Activated CD4-positive, alpha-beta T cell treated with anti-CD3 and anti-CD28 coated beads, Interleukin-2, amount 10 ng/mL, durations not matched to agents 7 days and 5 days (primary cell): ENCODE measurements at places on chromosomes 7 and 10. TPM values are rescaled to one million over a fixed set of nuclear protein-coding genes. Genes with fewer than 3 reads are reported as not detected.

The ASAH2 gene
- total RNA-seq = 2.4 TPM

- no peaks in the 10 kb centered on the region for H3K27me3 ChIP-seq
- H3K4me1 ChIP-seq = no peaks in the 10 kb centered on the region
- no peaks in the 10 kb centered on the region for H3K36me3 ChIP-seq
- H3K27ac ChIP-seq = no peak overlapping the region
These were observed 126.0 kb upstream of the THSD7A start for GRCh38 chr7:11957956-11958355.

- no peaks in the 10 kb centered on the region for H3K36me3 ChIP-seq
- H3K27me3 ChIP-seq = no peaks in the 10 kb centered on the region
- H3K4me3 ChIP-seq = no peak overlapping the region
- H3K4me1 ChIP-seq = no peaks in the 10 kb centered on the region
These were observed 119.2 kb downstream of the MBL2 start for GRCh38 chr10:52653263-52653909.

DNA sequence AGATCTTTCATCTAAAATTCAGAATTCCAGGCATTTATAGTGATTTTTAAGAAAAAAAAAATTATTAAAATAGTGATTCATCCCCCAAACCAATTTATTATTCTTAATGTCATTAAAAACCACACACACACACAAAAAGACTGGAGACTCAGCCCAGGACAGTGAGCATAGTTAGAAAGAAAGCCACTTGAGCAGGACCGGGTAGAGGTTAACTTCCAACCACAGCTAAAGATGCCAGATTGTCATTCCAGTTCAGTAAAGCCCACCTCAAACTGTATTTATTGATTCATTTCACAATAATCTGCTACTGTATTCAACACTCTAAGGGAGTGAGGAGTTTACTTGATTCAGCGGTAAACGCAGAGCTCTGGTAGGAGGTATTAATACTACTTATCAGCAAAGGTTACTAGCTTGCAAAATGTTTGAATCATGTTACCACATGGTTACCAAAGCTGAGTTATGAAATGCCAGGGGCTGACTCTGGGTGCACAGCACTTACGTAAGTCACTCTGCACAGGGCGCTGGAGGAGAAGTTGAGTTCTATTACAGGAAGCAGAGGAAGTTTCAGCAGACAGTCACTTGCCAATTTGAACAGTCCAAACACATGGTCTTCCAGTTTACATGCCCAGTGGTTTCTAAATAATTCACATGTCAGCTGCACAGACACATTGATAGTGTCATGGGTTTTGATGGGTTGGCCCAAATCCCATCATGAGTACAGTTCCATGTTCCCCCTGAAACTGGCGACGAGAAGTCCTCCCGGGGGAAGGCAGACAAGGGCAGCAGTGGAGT is 64.6 kb downstream of the KLF6 start:
- H3K27me3 ChIP-seq = peaks cover 14% of the 10 kb centered on the region
- no peak overlapping the region for H3K4me3 ChIP-seq
- peaks cover 2% of the 10 kb centered on the region for H3K4me1 ChIP-seq
- no peak for DNase-seq

The CYP26A1 gene
- total RNA-seq = not detected

The TMEM130 gene
- not detected for total RNA-seq

- H3K4me3 ChIP-seq = peak within 1 kb of the TSS; percentile 84
- peak; percentile 31 for DNase-seq
- peaks cover 2% of the 10 kb centered on the region for H3K27me3 ChIP-seq
- peaks cover 7% of the 10 kb centered on the region for H3K36me3 ChIP-seq
- H3K27ac ChIP-seq = peak within 1 kb of the TSS; percentile 93
These were observed at the start of gene CRPPA for GRCh38 chr7:16421333-16422102. Gene CRPPA (minus strand): TSS chr7:16421538. CDS start chr7:16421322, 216 bp downstream.

DNA sequence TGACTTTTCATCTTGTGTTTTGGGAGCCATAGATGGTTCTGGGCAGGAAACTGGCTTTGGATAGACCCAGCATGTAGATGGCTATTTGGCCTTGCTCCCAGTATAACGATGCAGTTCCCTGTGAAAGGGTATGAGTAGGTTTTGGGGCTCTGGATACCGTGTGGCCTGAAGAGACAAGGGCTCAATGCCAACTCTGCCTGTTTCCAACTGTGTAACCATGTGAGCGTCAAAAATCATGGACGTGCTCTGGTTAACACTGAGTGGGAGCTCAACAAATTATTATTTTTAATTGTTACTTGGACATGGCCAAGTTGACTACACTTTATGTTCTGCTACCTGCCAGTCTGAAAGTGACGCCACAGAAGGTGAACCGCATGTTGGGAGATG is 41.8 kb downstream of the EGFR start:
- H3K4me1 ChIP-seq = no peaks in the 10 kb centered on the region
- peaks cover 12% of the 10 kb centered on the region for H3K27me3 ChIP-seq
- H3K4me3 ChIP-seq = no peak overlapping the region
- H3K27ac ChIP-seq = no peak overlapping the region
- DNase-seq = no peak

The PPP2R2D gene
- total RNA-seq = 43.1 TPM

GRCh38 chr10:107986571-107986970 is 822.1 kb upstream of the SORCS1 start:
- H3K36me3 ChIP-seq = no peaks in the 10 kb centered on the region
- H3K4me3 ChIP-seq = no peak overlapping the region
- H3K4me1 ChIP-seq = no peaks in the 10 kb centered on the region
- H3K27ac ChIP-seq = no peak overlapping the region
- no peaks in the 10 kb centered on the region for H3K27me3 ChIP-seq
- DNase-seq = no peak

The VPS26A gene
- 38.2 TPM for total RNA-seq

- no peaks in the 10 kb centered on the region for H3K4me1 ChIP-seq
- H3K27me3 ChIP-seq = peaks cover 26% of the 10 kb centered on the region
- DNase-seq = no peak
These were observed 69.0 kb downstream of the DENND2A start for GRCh38 chr7:140571538-140572122.

GRCh38 chr7:86788948-86789347 is 145.2 kb downstream of the GRM3 start:
- H3K4me1 ChIP-seq = no peaks in the 10 kb centered on the region
- H3K4me3 ChIP-seq = no peak overlapping the region
- H3K36me3 ChIP-seq = no peaks in the 10 kb centered on the region
- no peak overlapping the region for H3K27ac ChIP-seq

The THNSL1 gene
- total RNA-seq = 2.5 TPM

The C10orf67 gene
- total RNA-seq = not detected

DNA sequence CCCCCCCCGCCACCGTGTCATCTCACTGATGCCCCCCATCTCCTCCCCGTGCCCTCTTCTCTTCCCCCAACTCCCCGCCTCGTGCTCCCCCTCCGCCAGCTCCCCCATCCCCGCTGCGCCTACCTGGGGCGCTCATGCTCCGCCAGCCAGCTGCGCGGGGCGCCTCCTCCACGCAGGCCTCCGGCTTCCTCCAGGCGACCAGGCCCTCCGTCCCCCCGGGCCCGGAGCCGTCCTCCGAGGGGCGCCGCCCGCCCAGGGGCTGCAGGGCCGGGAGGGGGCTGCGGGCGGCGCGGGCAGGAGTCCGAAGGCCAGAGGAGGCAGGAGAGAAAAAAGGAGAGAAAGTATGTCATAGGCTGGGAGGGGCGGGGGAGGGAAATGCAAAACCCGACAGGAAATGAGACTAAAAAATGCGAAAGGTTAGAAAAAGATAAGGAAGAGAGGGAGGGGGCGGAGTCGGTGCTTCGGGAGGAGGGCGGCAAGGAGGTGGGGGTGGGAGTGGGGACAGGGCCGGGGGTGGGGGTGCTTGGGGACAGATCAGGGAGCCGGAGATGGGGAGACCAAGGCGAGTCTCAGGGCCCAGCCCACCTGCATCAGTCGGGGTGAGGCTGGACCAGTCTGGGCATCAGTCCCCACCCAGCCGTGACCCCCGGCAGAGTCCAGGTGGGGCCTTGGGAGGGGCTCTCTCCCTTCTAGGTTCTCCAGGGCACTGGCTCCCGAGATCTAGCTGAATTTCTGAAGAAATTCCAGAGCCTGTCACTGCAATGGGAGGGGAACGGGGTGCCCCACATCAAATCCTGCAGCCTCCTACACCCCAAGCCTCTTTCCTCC is at the start of gene CARD11:
TSS of gene CARD11 (minus strand) at position 324 of the 828 bp plus-strand sequence. CDS start 85,361 bp downstream, outside the sequence.
- peak within 1 kb of the TSS; percentile 99 for H3K4me3 ChIP-seq
- peaks cover 34% of the 10 kb centered on the region for H3K36me3 ChIP-seq
- no peaks in the 10 kb centered on the region for H3K27me3 ChIP-seq
- DNase-seq = peak; percentile 74

The EN2 gene
- total RNA-seq = not detected

GRCh38 chr10:96789571-96790108 is 42.5 kb upstream of the LCOR start:
- no peaks in the 10 kb centered on the region for H3K36me3 ChIP-seq
- no peak for DNase-seq
- no peak overlapping the region for H3K27ac ChIP-seq
- peaks cover 15% of the 10 kb centered on the region for H3K27me3 ChIP-seq

DNA sequence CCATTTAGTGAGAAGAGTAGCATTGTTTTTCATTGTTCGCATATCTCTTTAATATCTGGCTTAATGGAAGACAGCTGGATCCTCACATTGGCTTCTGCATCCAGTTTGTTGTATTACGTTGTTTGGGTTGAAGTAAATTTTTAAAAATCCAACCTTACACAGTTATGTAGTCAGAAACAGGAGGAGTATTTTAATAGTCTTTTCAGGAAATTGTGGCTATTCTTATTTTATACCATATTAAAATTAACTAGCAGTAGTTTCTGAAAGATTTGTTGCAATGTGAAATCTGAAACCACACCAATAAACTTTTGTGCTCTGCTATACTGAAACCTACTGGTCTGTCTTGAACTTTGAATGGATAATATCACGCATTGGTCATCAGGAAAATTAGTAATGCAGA is 27.9 kb downstream of the MYPN start:
- H3K27me3 ChIP-seq = peaks cover 5% of the 10 kb centered on the region
- no peak overlapping the region for H3K4me3 ChIP-seq
- no peak overlapping the region for H3K27ac ChIP-seq
- H3K4me1 ChIP-seq = no peaks in the 10 kb centered on the region
- no peak for DNase-seq
- H3K36me3 ChIP-seq = no peaks in the 10 kb centered on the region

DNA sequence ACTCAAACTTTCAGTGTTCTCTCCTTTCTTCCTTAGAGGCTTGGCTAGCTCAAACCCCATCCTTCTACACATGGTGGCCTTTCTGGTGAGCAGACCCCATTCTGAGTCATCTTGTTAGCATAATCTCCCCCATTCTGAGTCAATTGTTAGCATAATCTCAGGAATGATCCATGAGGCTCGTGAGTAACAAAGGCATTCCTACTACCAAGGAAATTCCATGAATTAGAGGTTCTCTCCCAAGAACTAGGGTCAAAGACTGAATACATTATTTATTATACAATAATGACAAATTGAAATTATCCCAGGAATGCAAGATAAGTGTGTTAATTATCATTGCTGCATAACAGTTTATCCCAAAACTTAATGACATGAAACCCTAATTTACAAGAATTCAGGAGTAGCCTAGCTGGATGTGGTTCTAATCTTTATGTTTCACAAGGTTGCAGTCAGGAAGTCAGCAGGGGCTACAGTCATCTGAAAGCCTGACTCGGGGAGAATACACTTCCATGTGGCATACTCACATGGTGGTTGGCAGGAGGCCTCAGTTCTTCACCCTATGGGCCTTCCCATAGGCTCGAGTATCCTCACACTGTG is 100.2 kb downstream of the MMRN2 start:
- no peak overlapping the region for H3K4me3 ChIP-seq
- H3K27ac ChIP-seq = no peak overlapping the region
- H3K36me3 ChIP-seq = no peaks in the 10 kb centered on the region
- H3K4me1 ChIP-seq = no peaks in the 10 kb centered on the region
- no peaks in the 10 kb centered on the region for H3K27me3 ChIP-seq

The A1CF gene
- not detected for total RNA-seq

GRCh38 chr10:59517341-59517899 is 155.1 kb upstream of the FAM13C start:
- H3K36me3 ChIP-seq = no peaks in the 10 kb centered on the region
- no peaks in the 10 kb centered on the region for H3K4me1 ChIP-seq
- H3K27ac ChIP-seq = no peak overlapping the region
- no peaks in the 10 kb centered on the region for H3K27me3 ChIP-seq
- H3K4me3 ChIP-seq = no peak overlapping the region

The LRRC4 gene
- not detected for total RNA-seq

- peaks cover 6% of the 10 kb centered on the region for H3K4me1 ChIP-seq
- H3K36me3 ChIP-seq = peaks cover 1% of the 10 kb centered on the region
- DNase-seq = no peak
- H3K27ac ChIP-seq = no peak overlapping the region
- peaks cover 4% of the 10 kb centered on the region for H3K27me3 ChIP-seq
These were observed 14.2 kb downstream of the KPNA7 start for GRCh38 chr7:99193527-99194220.

DNA sequence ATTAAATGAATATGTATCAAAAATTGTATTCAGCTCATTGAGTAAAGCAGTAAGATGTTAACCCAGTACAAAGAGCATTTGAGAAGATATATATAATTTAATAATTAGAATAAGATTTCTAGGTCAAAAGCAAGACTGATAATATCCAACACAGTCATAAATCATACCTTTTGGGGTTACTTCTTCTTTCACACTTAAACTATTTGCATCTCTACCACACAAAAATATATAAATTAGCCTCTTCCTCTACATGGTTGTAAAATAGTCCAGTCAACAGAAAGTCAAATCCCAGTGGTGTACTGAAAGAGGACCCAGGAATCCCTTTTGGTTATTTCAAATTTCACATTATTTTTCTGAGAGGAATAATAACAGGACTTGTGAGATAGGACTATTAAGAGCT is 204.6 kb upstream of the INHBA start:
- DNase-seq = no peak
- H3K27ac ChIP-seq = no peak overlapping the region
- H3K27me3 ChIP-seq = peaks cover 8% of the 10 kb centered on the region
- no peak overlapping the region for H3K4me3 ChIP-seq

- peaks cover 20% of the 10 kb centered on the region for H3K27me3 ChIP-seq
- no peak for DNase-seq
- H3K27ac ChIP-seq = no peak overlapping the region
- H3K36me3 ChIP-seq = no peaks in the 10 kb centered on the region
- H3K4me3 ChIP-seq = no peak overlapping the region
- H3K4me1 ChIP-seq = peaks cover 4% of the 10 kb centered on the region
These were observed 56.4 kb downstream of the UNCX start for GRCh38 chr7:1288996-1289551.

The PRF1 gene
- total RNA-seq = 99.9 TPM

DNA sequence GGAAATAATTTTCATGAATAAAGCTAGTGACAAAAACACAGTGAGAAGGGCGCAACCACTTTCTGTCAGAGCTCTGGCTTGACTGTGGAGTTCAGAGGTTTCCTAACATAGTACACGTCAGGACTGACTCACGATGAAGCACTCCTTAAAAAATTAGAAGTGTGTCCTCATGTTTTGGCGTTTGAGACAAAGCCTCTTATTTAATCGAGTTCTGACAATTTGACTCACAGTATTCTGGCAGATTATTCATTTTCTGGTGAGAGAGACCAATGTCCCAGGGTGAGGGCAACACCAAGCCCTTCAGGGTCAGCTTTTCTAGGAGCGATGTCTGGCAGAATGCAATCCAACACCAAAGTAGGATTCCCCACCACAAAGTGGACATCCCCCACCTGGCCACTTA is 108.7 kb downstream of the DIP2C start:
- DNase-seq = no peak
- no peak overlapping the region for H3K4me3 ChIP-seq
- H3K36me3 ChIP-seq = no peaks in the 10 kb centered on the region
- H3K27ac ChIP-seq = no peak overlapping the region
- H3K27me3 ChIP-seq = no peaks in the 10 kb centered on the region
